ENCODE measurements at places on chromosomes 2 and 18.

- no peak for DNase-seq
Observed at GRCh38 chr18:64253222-64253621, 104.3 kb upstream of the LINC00305 start.

DNA sequence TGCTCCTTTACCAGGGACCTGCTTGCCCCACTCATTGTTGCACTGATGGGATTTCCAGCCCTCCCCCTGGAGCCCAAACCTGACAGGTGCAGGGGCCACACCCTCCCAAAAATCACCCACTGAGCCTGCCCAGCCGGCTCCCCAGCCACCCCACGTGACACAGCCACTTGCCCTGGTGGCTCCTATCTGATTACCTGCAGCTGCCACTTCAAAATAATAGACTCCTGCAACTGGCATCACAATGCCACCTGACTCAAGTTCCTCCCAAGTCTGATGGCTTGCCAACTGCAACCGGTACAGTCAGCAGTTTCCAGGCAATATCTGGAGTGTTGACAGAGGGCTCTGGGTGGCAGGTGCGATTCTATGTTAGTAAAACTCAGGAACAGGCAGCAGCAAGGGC, 66.2 kb downstream of the CRACDL start:
- no peak for DNase-seq

DNA sequence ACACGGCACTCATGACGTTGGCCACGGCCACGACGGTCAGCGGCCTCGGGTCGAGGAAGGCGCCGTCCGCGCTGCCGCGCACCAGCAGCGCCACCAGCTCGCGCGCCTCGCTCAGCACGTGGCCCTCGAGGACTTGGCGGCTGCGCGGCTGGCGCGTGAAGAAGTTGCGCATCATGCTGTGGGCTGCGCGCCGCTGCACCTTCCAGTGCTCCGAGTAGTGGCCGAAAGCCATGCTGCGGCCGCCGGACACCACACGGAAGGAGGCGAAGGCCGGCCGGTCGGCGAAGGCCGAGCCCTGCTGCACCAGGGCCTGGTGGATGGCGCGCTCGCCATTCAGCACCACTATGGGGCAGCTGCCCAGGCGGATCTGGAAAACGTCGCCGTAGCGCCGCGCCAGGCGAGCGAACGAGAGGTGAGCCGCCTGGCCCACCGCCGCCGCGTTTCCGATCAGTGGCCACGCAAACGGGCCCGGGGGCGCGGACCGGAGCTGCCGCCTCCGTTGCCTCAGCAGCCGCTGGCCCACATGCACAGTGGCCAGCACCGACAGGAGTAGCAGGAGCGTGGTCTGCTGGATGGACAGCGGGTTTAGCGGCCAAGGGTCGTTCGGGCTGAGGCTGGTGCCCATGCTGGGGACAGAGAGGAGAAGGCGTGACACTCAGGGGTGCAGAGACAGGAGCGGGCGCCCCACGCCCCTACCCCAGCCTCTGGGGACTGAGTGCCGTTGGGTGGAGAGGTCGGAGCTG, 1.0 kb downstream of the CYP1B1 start:
- DNase-seq: peak; percentile 80

DNA sequence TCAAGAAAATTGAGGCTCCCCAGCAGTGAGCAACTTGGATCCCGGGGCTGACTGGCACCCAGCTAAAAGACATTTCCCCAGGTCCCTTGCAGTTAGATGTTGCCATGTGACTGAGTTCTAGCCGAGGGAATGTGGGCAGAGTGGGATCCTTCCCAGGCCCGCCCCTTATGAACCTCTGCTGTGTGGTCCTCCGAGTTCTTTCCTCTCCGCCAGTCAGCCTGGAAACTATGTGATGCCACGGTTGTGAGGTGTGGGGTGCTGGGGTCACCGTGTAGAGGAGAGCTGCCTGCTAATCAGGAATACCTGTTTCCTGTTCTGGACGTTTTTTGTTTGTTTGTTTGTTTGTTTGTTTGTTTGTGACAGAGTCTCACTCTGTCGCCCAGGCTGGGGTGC, 45.5 kb downstream of the TMEM37 start:
- no peak for DNase-seq
